Prostate gland (tissue), 2 donors: ENCODE measurements at places on chromosomes 5 and 9.

DNA sequence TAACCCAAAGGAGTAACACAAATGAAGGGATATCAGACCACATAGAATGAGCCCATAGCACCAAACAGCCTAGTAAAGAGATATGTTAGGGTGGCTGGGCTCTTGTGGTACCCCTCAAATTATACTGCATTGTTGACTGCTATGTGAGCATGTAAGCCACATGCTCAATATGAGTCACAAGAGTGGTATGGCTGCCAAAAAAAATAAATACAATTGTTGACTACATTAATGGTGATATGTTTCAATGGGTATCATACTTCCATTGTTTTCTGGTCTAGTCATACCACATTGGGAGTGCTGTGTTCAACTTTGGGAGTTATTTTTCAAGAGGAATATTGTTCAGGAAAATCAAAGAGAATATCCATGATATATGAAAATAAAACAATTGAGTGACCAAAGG, 162.4 kb upstream of the PIK3R1 start:
- no peak for DNase-seq

- DNase-seq: no peak
Observed at GRCh38 chr5:139340051-139340450, 1.6 kb upstream of the PAIP2 start.

- no peak for DNase-seq
Observed at GRCh38 chr5:80206282-80206681, 49.6 kb downstream of the SERINC5 start.

DNA sequence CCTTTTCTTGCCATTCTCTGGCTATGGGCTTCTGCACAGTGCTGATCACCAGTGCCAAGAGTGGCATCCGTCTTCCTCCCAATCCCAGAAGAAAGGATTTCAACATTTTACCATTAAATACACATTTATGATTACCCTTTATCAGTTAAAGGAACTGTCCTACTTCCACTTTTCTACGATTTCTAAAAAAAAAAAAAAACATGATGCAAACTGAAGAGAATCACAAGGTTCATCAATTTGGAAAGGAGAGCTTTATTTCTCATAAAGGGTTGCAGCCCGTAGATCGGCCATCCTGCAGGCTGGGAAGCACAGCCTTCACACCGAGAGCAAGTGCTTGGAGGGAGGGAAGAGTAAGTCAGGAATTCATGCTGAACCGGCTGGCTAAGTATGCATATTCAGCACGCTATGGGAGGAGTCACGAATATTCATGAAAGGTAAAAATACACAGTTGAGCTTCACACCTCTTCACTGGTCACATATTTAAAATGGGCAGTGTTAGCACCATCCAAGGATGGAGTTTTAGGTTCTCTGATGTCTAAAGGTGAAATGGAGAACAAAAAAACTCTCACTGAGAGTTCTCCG, 52.5 kb upstream of the SEMA4D start:
- DNase-seq: no peak

GRCh38 chr9:36263683-36264082, 5.4 kb upstream of the GNE start:
- no peak for DNase-seq

GRCh38 chr9:112326194-112326593, 7.2 kb downstream of the PTBP3 start:
- no peak for DNase-seq

- no peak for DNase-seq
Observed at GRCh38 chr9:110065532-110065931, 142.4 kb downstream of the C9orf152 start.
